ENCODE measurements at places on chromosomes 5 and 9.
A peak's percentile ranks its signal among the peaks of the same experiment; 100 is the strongest.

DNA sequence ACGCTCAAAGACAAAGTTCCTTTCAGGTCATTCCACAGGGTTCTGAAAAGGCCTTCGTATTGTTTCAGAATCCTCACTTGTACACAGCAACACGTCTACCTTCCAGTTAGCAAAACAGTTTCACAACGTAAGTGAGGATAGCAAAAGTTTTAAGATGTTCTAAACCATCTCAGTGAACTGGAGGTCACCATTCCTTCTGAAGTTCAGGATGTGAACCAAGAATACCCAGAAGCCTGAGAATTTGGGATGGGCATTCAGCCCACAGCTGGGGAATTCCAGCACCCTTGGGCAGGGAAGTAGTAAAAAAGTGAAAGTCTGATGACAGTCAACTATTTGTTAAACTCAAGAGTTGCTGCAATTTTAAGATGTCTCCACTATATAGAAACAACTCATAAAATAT, 224.5 kb downstream of the BNC2 start:
- no peak for DNase-seq

- no peak for DNase-seq
Measured at GRCh38 chr5:169545762-169546161, 37.8 kb upstream of the SPDL1 start.

DNA sequence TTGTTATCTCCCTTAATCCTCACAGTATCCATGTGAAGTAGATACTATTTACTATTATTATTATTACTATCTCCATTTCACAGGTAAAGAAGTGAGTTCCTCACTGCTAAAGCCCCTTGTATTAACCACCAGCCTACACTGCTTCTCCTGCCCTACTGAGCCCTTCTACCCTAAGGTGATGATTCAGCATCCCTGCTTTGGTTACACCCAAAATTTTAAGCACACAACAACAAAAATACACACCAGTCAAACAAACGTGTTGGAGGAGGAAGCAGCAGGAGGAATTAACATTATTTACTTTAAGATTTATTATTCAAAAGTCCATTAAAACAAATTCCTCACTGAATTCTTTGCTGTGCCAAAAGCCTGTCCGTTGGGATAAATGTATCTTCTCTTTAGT, 370.2 kb upstream of the BRINP1 start:
- DNase-seq = no peak

GRCh38 chr5:133806847-133807246, 161.6 kb downstream of the C5orf15 start:
- DNase-seq = no peak

GRCh38 chr5:139809331-139809810, 13.8 kb downstream of the PSD2 start:
- DNase-seq = no peak

GRCh38 chr5:4674166-4674565, 466.0 kb upstream of the ADAMTS16 start:
- DNase-seq = no peak

DNA sequence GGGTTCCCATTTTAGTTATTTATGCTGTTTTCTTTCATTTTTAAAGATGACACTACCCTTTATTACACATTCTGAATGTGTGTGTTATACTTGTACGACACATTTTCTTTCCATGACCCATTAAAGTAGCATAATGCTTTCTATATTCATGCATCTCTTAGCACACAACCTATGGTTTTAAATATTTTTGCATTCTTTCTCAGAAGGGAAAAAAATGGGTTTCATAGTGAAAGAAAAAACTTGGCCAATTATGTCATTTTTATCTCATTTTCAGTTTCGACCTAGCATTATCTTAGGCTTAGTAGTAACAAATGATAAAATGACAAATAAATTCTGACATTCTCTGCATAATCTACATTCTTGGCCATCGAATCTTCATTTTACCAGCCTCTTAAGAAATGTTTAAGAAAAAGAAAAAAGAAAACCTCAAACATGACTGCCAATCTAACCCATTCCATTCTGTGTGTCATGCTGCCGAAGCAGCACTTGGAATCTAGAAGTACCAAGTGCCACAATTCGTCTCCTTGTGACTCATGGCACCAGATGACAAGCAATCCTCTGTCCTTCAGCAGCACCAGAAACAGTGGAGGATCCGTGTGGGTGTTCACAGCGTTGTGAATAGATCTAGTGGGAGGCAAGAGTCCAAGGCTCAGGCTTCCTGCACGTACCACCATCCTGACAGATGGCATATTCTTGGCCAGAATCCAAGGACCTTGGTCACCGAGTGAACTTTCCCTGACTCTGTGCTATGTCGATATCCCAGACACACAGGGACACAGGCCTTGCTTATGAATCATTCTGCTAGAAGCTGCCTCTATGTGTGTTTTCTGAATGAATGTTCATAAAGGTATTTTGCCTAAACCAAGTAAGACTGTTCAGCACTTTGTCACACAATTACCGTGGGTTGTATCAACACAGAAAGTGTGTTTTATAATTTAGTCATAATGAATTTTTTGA, 502.7 kb downstream of the NR2F1-AS1 start:
- peak; percentile 4 for DNase-seq

DNA sequence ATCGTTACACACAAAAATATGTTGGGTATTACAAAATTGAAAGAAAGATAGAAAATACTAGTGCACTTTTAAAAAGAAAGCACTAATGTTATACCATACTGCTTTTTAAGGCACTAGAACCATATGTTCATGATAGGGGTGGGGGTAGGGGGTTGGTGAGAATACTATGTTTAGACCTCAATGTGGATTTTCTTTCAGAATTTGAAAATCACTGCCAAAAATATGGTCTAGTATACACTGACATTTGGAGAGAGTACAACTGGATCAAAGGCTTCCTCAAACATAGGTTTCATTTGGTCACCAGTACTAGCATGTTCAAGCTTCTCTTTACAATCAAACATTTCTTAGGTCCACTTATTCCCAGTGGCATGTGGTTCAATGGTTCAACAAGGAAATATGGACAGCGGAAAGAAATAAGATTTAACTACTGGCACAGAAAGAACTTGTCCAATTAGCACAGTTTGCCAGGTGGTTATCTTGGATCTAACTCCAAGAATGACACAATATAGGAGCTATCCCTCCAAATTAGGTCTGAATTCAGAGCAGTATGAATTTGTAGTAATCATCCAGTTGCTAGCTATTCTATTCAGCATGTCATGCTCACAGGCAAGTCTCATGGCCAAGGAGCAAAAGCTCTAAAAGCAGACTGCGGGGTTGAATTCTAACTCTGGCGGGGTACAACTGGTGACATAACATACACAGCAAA, 139.3 kb downstream of the SLC24A2 start:
- DNase-seq = no peak

DNA sequence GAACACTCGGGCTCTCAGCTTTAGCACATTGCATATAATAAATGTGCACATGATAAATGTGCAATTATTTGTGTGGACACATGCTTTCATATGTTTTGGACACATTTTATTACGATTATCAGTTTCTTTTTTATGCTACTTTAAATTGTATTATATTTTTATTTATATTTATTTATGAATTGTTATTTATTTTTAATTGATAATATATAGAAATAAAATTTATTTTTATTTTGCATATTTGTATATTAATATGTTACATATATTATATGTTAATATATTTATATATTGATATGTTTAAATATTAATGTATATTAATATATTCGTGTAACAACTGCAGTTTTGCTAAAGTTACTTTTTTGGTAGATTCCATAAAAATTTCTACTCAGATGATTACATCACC, 454.8 kb upstream of the CDH10 start:
- DNase-seq = no peak

DNA sequence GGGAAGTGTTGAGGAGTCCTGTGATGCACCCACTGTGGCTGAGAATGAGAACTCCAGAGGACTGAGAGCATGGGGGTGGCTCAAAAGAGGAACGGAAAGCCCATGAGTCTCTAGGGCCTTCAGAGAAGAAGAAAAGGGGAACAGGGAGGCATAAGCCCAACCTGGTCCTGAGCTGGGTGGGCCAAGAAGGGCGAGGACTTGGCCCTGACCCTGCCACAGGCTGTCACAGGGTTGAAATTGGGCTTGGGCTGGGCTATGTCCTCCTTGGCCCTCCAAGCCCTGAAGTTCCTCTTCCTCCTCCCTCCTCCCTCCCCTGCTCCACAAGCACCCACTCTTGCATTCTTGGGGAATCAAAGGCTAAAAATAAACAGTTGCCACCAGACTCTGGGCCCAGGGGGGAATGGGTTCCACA, 49.3 kb upstream of the PPARGC1B start:
- no peak for DNase-seq

- DNase-seq = no peak
Measured at GRCh38 chr5:108729242-108729615, 18.5 kb upstream of the FER start.

GRCh38 chr5:147674411-147674810, 108.1 kb downstream of the JAKMIP2 start:
- DNase-seq = no peak

Data from small intestine (tissue), 16 donors.